ENCODE measurements at places on chromosomes 6 and 20.

DNA sequence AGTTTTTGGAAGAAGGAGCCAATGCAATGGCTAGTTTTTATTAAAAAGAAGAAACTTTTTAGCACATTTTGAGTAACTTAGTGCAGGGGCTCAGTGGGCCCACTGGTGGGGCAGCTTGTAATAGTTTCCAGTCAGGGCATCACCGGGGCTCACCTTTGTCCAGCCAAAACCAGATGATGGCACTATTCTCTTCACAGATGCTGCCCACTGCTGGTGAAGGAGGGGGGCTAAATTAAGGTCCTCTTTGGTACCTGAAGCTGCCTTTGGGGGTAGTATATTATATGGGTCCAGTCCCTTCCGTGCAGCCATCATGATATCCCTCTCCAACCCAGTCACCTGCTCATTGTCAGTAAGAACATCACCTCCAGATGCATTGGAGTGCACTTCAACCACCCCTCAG lies 182.9 kb downstream of the PDE7B start:
- DNase-seq = no peak

GRCh38 chr6:15131234-15131633 lies 114.6 kb upstream of the JARID2 start:
- no peak for DNase-seq

GRCh38 chr6:106773522-106773921 lies 144.1 kb downstream of the QRSL1 start:
- DNase-seq = no peak

DNA sequence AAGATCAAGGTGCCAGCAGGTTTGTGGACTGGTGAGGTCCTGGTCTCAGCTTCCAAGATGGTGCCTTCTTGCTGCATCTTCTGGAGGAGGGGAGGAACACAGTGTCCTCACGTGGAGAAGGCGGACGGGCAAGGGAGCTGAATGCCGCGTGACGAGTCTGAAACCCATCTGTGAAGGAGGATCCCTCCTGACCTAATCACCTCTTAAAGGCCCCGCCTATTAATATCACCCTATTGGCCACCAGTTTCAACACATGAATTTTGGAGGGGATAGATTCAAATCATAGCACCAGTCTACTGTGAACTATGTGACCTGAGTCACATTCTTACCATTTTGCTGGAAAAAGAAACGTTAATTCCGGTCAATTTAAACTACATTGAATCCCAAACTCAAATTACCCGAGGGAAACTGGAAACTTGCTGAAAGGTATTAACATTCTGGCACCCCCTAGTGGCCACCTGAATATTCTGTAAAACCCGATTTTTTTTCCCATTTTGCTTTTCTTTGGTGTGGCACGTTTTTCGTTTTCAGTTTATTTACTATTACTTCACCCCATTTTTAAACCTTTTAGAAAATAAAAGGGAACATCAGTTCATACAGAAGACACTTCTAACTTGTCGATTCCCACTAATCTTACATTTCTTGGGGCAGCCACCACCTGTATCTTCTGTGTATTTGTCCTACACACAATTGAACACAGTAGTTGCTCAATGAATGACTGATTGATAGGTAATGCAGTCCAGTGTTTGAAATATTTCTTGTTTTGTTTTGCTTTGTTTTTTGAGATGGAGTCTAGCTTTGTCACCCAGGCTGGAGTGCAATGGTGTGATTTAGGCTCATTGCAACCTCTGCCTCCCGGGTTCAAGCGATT lies 17.9 kb upstream of the CCDC170 start:
- peak; percentile 41 for DNase-seq

DNA sequence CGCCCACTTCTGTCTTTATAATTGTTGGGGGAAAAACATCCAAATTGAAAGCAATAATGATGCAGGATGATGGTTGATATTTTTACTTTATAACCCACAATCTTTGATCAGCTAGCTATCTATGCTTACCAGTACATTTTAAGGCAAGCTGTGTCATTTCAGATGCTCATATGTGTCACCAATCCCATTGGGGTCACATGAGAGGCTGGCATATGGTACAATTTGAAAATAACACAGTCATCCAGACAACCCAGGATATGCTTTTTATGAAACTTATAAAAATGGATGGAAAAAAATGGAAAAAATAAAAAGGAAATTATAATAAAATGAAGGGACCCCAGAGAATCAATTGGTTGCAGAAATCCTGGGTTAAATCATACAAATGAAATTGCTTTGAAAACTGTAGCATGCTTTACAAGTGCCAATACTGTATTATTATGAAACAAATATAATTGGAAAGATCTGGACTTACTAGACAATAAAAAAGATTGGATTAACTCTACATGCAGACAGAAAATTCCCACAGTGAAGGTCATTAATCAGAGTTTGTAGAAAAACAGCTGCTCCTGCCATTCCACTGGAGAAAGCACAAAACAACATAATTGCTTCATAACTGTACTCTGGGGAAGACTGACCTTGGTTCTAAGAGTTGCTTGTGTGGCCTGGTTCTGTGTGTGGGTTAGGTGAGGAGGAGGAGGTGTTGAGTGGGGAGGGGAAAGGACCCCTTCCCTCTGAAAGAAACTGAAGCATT lies 13.3 kb upstream of the PRIM2 start:
- no peak for DNase-seq

All from germinal center (tissue), 1 donor.